Endodermal cell (in vitro differentiated cells): ENCODE measurements at places on chromosomes 12 and 14. TPM values are rescaled to one million over a fixed set of nuclear protein-coding genes. Genes with fewer than 3 reads are reported as not detected.

Gene IRAK3
- total RNA-seq, result 0.52 and 0.59 TPM in 2 replicates

Gene DBX2
- total RNA-seq, result not detected in 2 replicates

Gene ZBTB1
- total RNA-seq, result 27.7 to 34.0 TPM (median 31.0 TPM) in 3 replicates

Gene TAS2R9
- not detected in 2 replicates for total RNA-seq

Gene TBX3
- 20.3 to 95.1 TPM (median 88.1 TPM) in 3 replicates for total RNA-seq

Gene CLEC12A
- not detected in 2 replicates for total RNA-seq

Gene ESPL1
- total RNA-seq, result 18.5 to 52.2 TPM (median 50.7 TPM) in 3 replicates

Gene MTA1
- total RNA-seq, result 165 to 267 TPM (median 246 TPM) in 3 replicates

Gene HOXC13
- not detected in 2 replicates for total RNA-seq

Gene IRF9
- 18.6 and 26.9 TPM in 2 replicates for total RNA-seq

Gene JAG2
- 6.4 and 6.8 TPM in 2 replicates for total RNA-seq

DNA sequence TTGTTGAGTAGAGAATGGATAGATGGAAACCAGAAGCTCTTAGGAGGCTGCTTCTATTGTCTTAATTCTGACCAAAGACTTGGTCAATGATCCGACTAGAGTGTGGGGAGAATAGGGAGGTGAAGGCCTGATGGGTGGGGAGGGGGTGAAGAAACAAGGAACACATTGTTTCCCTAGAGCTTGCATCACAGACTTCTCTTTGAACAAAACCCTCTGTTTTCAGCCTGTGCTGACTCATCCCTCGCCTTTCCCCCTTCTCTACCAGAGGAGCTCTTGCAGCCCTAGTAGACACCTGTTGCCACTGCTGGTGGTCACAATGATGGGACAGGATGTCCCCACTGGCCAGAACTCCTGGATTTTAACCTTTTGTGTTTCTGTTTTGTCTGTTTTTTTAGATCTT, 46.8 kb upstream of the CISTR start:
- H3K36me3 ChIP-seq, result no peaks in the 10 kb centered on the region
- H3K27ac ChIP-seq, result no peak overlapping the region
- DNase-seq, result no peak
- no peaks in the 10 kb centered on the region for H3K4me1 ChIP-seq

DNA sequence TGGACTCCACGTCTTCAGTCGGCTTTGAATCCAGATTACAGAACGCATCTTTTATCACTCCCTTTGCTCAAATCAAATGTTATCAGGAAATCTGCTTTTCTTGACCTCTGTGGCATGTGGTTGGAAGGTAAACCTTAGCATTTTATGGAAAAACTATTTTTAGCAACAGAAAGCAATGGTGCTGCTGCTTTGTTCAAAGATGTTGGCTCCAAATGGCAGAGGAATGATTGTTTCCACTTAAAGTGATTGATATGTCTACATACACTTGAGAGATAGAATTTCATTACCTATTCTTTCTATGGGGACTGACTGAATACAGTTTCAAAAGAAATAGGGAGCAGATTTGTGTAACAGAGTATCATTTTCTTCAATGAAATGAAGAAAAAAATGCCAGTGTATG, 761.2 kb downstream of the NOVA1 start:
- H3K36me3 ChIP-seq, result no peaks in the 10 kb centered on the region
- DNase-seq, result no peak
- H3K4me1 ChIP-seq, result peaks cover 6% of the 10 kb centered on the region
- H3K27me3 ChIP-seq, result no peaks in the 10 kb centered on the region

GRCh38 chr12:6341417-6342139, at the start of gene TNFRSF1A:
Gene TNFRSF1A, minus strand, starts transcription at chr12:6342076. Its CDS starts 262 bp downstream, at chr12:6341814.
- no peaks in the 10 kb centered on the region for H3K27me3 ChIP-seq
- H3K27ac ChIP-seq, result peak within 1 kb of the TSS; percentile 67
- H3K36me3 ChIP-seq, result no peaks in the 10 kb centered on the region

DNA sequence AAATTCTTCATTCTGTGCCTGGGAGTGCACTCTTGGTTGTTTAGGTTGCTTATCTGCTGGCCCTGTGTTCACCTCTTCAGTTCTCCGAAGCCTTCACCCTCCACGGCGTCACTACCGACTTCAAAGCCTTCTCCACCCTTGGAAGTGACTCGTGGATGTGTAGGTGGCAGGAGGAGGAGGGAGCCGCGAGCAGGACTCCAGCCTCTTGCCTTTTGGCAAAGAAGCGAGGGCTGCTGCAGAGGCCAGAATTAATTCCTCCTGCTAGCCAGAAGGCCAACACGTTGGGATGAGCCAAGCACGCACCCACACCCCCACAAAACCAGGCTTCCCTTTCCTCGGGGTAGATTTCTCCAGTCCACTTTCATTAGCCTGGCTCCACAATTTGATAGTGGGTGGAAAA, 86.5 kb downstream of the TBX5 start:
- H3K4me1 ChIP-seq, result no peaks in the 10 kb centered on the region
- no peak overlapping the region for H3K27ac ChIP-seq
- H3K4me3 ChIP-seq, result no peak overlapping the region
- H3K27me3 ChIP-seq, result no peaks in the 10 kb centered on the region

GRCh38 chr12:84912198-84913128, at the start of gene SLC6A15:
Gene SLC6A15, minus strand, starts transcription at chr12:84912799. Its CDS starts 20,679 bp downstream, at chr12:84892120.
- H3K27ac ChIP-seq, result peak within 1 kb of the TSS; percentile 70
- no peaks in the 10 kb centered on the region for H3K4me1 ChIP-seq
- H3K4me3 ChIP-seq, result peak within 1 kb of the TSS; percentile 98
- peak; percentile 95 for DNase-seq

DNA sequence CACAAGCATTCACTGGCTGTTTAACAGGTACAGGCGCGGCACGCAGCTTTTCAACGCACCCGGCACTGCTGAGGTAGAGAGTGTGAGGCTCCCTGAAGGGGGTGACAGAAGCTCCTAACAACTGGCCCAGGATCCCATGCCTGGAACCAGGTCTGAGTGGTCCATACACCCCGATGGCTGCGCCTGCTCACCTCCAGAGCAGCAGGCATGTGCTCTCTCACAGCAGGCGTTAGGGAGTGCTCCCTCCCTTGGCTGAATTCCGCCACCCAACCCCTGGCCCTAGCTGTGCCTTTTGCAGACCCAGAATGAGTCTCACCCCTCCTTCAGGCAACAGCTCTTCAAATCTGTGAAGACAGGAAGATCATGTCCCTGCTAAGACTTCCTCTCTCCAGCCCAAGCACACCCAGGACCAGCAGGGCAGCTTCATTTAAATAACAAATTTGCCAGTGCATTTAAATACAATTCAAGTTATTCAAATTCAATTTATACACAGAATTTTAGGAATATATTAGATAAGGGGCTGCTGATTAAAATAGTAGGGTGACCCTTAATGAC, 86.0 kb downstream of the SETD3 start:
- DNase-seq, result peak; percentile 63
- H3K4me1 ChIP-seq, result no peaks in the 10 kb centered on the region
- peak overlapping the region; percentile 27 for H3K27ac ChIP-seq
- peaks cover 35% of the 10 kb centered on the region for H3K36me3 ChIP-seq

- H3K36me3 ChIP-seq, result peaks cover 98% of the 10 kb centered on the region
- no peak overlapping the region for H3K27ac ChIP-seq
These were observed 10.9 kb downstream of the KMT2D start for GRCh38 chr12:49049566-49050224.
